Stomach (tissue), 19 donors: ENCODE measurements at places on chromosomes 12 and 14. TPM values are rescaled to one million over a fixed set of nuclear protein-coding genes. Genes with fewer than 3 reads are reported as not detected.

DNA sequence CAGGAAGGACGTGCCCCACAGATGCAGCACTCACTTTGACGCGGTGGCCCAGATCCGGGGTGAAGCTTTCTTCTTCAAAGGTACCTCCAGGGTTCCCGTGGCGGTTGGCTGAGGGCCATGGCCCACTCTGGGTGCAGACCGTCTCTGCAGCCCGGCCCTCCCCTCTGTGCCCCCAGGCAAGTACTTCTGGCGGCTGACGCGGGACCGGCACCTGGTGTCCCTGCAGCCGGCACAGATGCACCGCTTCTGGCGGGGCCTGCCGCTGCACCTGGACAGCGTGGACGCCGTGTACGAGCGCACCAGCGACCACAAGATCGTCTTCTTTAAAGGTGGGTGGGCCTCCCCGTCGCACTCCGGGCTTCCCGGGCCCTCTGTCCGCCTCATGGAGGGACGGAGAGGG lies 16.9 kb downstream of the MMP17 start:
- H3K4me3 ChIP-seq = no peak overlapping the region
- no peaks in the 10 kb centered on the region for H3K27me3 ChIP-seq
- DNase-seq = no peak

NPFF gene
- not detected for total RNA-seq

DNA sequence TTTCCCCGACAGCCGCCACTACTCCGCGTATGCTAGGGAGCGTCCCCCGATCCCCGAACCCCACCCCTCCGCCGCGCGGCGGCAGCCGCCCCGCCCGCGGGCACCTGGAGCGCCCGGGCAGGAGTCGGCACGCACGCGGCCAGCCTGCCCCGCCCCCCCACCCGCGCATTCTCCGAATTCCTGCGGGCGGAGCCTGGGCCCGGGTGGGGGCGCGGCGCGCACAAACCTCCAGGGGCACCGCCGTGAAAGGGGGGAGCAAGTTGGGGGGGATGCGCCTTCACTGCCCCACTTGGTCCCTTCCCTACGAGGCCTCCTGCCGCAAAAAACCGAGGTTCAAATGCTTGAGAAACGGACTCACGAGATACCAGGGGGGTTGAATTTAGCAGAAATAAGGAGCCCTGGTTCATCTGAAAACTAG lies 1.7 kb downstream of the AJUBA start:
- peak overlapping the region; percentile 78 for H3K27ac ChIP-seq
- no peaks in the 10 kb centered on the region for H3K36me3 ChIP-seq
- peak; percentile 57 for DNase-seq

DNA sequence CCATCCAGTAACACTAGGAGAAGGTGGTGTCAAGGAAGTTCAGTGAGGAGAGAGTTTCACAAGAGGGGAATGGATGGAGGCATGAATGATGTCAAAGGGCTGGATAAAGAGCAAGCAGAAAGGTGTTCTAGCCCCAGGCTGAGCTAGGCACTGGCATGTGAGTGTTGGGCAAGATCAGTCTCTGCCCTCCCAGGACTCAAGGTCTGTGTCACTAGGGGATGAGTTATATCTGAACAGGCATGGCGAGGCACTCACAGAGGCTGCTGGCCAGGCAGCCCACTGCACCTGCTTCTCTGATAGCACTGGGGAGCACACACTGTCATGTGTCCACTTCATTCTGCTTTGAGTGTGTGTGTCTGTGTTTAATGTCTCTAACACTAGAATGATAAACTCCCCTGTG lies 903.8 kb downstream of the BCL11B start:
- H3K27ac ChIP-seq = no peak overlapping the region
- no peaks in the 10 kb centered on the region for H3K4me1 ChIP-seq
- H3K27me3 ChIP-seq = no peaks in the 10 kb centered on the region
- H3K4me3 ChIP-seq = no peak overlapping the region
- DNase-seq = no peak
- no peaks in the 10 kb centered on the region for H3K36me3 ChIP-seq

DNA sequence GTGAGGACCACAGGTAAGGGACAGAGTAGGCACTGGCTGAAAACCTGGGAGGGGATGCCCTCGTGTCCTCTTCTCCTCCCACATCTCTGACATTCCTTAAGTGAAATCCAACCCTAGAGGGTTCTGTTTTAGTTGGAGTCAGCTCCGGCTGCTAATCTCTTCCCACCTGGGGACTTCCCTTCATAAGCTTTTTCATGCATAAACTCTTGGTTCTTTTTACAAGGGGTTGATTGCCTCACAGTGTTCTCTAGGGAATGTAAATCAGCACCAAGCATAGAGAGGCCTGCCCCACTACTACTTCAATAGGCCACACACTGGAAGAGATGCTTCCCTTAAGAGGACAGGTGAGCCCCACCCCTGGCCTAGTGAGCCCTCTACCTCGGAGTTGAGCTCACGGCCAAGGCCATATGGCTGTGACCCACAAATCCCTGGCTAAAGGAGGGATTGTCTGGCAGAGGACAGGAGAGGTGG lies 3.2 kb upstream of the SYNDIG1L start:
- no peak for DNase-seq
- H3K4me3 ChIP-seq = no peak overlapping the region
- H3K27ac ChIP-seq = no peak overlapping the region
- no peaks in the 10 kb centered on the region for H3K36me3 ChIP-seq

DNA sequence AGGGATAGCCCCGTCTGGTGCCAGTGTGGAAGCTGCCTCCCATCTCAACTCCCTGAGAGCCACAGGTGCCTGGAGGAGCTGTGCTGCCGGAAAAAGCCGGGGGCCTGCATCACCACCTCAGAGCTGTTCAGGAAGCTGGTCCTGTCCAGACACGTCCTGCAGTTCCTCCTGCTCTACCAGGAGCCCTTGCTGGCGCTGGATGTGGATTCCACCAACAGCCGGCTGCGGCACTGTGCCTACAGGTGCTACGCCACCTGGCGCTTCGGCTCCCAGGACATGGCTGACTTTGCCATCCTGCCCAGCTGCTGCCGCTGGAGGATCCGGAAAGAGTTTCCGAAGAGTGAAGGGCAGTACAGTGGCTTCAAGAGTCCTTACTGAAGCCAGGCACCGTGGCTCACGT lies 25.5 kb upstream of the P2RX4 start:
- no peaks in the 10 kb centered on the region for H3K27me3 ChIP-seq
- H3K27ac ChIP-seq = no peak overlapping the region
- peaks cover 10% of the 10 kb centered on the region for H3K36me3 ChIP-seq
- H3K4me1 ChIP-seq = no peaks in the 10 kb centered on the region

DNA sequence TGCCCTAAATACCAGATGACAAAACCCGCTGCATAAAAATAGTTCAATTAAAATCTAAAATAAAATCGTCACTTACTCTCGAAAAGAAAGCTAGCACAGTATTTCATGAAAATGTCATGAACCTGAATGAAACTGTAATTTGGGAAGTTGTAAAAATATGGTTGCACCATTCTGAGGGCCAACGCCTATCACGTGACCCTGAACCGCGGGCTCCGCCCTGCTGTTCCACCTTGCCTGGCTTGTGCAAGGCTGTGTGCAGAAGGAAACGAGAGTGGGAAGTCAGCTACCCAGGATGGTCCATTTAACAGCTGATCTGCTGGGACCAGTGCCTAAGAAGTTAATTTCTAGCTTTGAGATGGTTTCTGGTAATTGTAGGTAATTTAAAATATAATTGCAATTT lies 91.7 kb upstream of the BMP4 start:
- no peak for DNase-seq
- peaks cover 16% of the 10 kb centered on the region for H3K4me1 ChIP-seq
- no peaks in the 10 kb centered on the region for H3K36me3 ChIP-seq
- no peak overlapping the region for H3K4me3 ChIP-seq

GRCh38 chr12:113408756-113409298 lies 5.1 kb upstream of the SDS start:
- no peak overlapping the region for H3K4me3 ChIP-seq
- H3K27ac ChIP-seq = no peak overlapping the region
- H3K36me3 ChIP-seq = no peaks in the 10 kb centered on the region
- DNase-seq = no peak

DNA sequence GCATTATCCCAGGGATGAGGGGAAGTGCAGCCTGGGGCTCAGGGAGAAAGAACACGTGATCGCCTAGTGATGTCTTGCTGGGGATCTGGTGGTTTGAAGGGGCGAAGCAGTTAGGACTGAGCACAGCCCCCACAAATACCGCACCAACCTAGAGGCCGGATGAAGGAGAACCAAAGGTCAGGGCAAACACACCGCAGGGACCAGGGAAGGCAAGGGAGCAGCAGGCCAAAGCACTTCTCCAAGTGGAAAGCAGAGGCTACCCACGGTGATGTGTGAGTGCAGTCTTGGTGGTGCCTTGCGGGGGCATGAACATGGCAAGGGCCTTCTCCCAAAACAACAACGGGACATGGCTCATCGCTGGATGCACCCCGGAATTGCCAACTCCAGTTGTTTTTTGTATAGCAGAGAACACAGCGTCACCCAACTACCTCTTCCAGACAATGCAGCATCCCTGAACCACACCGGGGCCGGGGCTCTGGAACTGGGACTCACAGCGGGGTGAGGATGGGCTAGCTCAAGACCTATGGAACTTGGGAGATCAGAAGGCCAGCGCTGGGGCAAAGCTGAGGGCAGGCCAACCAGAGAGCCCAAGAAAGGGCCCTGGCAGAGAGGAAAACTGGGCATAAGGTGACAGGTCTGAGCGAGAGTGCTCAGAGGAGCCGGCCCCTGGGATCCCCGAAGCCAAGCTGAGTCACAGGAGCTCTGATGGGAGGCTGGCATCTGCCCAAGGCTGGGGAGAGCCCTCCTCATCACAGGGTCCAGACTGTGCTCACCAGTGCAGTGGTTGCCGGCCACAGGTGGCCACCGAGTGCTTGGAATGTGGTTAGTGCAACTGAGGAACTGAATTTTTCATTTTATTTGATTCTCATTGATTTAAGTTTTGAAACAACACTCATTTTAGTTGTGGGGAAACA lies 11.1 kb downstream of the GALNT16 start:
- no peaks in the 10 kb centered on the region for H3K27me3 ChIP-seq
- no peaks in the 10 kb centered on the region for H3K4me1 ChIP-seq
- no peak overlapping the region for H3K4me3 ChIP-seq

KIF21A gene
- 33.5 TPM for total RNA-seq
